ENCODE measurements at places on chromosomes 7 and 10.

GRCh38 chr7:143042159-143042789, 9.9 kb upstream of the OR6V1 start:
- DNase-seq: no peak

DNA sequence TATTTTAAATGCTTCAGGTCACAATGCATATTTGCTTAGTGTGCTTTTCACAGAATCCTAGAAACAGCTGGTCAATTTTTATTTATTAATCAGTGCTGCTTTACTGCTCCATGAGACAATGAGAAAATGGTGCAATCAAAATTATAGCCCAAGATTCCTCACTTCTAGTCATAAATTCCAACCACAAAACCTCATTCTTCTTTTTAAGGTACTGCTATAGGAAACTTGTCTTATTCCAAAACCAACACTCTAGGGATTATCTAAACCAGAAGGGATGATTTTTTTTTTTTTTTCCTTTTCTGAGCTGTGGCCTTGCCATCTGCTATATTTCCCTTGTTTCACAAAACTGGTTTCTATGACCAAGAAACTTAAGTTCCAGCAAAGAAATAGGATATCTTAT, 64.0 kb upstream of the SEMA3A start:
- DNase-seq: no peak

- no peak for DNase-seq
Measured at GRCh38 chr7:158499082-158499455, 88.6 kb downstream of the PTPRN2 start.

DNA sequence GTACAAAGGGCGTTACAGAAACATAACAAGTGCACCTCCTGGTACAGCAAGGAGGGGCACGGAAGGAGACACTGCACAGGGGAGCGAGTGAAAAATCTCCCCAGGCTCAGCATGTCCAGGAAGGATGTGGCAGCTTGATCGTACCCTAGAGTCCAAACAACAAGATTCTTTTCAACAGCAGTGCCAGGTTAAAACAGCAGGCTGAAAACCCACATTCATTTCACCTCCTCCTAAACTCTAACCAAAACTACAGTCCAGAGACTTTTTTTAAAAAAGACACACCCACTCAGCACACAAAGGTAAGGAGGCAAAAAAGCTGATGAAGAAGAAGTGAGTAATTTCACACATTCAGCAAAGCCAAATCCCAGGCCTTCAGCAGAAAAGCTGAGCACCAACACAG, 138.8 kb downstream of the SFMBT2 start:
- no peak for DNase-seq

- DNase-seq: no peak
Measured at GRCh38 chr7:12926206-12926605, 238.8 kb downstream of the ARL4A start.

GRCh38 chr10:5530412-5530806, 5.6 kb downstream of the CALML3 start:
- DNase-seq: no peak

- DNase-seq: no peak
Measured at GRCh38 chr7:28020302-28020940, 160.2 kb downstream of the JAZF1 start.

GRCh38 chr10:112816033-112816430, 134.0 kb upstream of the TCF7L2 start:
- DNase-seq: no peak

GRCh38 chr10:98967601-98968000, 268.1 kb downstream of the HPSE2 start:
- no peak for DNase-seq

DNA sequence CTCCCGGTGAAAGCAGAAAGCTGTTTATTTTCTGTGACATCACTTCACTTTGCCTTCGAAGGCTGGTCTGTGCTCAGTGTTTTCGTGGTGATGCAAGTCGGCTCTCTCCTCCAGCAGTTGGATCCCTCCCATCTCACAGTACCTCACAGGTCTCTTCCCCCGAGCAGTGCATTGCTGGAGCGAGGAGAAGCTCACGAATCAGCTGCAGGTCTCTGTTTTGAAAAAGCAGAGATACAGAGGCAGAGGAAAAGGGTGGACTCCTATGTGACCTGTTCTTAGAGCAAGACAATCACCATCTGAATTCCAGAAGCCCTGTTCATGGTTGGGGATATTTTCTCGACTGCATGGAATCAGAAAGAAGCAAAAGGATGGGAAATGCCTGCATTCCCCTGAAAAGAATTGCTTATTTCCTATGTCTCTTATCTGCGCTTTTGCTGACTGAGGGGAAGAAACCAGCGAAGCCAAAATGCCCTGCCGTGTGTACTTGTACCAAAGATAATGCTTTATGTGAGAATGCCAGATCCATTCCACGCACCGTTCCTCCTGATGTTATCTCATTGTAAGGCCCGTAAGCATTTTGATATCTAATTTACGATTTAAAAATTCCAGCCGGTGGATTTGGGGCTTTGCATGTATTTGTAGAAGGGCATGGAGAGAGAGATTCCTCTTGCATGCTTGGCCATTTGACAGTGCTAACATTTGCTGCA, at the start of gene LGI1:
Gene LGI1, plus strand, starts transcription at position 136 of the 707 bp plus-strand sequence. Its CDS starts 209 bp downstream, at position 345.
- DNase-seq: no peak

DNA sequence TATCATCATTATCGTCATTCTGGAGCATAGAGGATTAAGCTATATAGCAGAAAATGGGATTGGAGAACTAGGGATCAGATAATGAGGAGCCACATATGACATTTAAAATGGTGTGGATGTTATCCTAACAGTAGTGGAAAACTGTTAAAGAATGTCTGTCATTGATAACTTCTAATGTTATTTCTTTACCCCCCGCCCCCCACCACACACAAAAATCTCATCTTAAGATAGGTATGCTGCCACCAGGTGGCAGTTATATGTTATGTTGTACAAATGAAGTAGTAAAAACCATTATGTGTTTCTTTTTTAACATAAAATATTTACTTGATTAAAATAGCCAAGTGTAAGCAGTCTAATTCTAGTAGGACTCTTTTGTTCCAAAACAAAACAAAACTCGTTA, 13.0 kb downstream of the AKAP9 start:
- no peak for DNase-seq

- DNase-seq: no peak
Measured at GRCh38 chr7:99447943-99448342, 9.2 kb downstream of the CPSF4 start.

DNA sequence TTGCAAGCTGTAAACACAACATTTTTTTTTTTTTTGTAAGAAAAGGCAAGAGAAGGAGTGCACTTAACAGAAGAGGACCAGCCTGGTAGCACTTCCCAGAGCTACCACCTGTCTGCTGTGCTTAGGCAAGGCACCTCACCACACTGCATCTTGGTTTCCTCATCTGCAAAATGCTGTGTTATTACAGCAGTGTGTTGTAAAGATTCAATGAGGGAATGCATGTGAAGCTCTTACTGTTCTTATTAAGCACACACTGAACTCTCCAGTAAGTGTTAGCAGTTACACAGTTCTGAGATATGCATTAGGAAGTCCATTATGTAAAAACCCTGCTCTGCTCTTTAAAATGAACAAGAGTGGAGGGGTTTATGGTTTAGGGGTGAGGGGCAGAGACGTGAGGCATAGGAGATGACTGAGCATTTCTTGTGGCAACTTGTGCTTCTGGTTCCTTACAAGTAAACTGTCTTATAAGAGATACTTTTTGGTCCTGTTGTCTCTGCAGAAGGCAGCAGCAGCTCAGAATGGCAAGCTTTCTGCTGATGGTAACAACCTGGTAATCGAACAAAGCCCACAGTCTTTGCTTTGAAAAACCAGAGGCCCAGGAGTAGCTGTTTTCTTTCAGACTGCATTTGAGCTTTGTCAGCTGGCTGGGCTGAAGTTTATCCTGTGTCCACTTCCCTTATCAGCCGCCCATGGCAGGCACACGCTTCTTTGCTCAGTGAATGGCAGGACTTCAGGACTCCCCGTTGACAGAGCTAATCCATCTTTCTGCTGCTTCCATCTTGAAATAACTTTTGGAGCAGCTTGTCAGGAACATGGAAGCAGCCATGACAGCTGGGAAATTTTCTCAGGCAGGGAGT, 98.8 kb upstream of the BMPER start:
- DNase-seq: no peak

GRCh38 chr10:53315709-53316108, 543.1 kb upstream of the MBL2 start:
- no peak for DNase-seq
